ENCODE measurements at places on chromosomes 1 and 21. TPM values are rescaled to one million over a fixed set of nuclear protein-coding genes. Genes with fewer than 3 reads are reported as not detected.

TMPRSS3 gene
- not detected for total RNA-seq

MYOC gene
- not detected for total RNA-seq

C1QB gene
- not detected for total RNA-seq

KAZN gene
- 2.8 TPM for total RNA-seq

DNASE2B gene
- total RNA-seq: under 0.01 TPM

KRTAP23-1 gene
- total RNA-seq: not detected

LRRC3 gene
- 0.97 TPM for total RNA-seq

OR2L8 gene
- total RNA-seq: 0.31 TPM

Data from bladder microvascular endothelial cell (primary cell).